DMS79 (cell line): ENCODE measurements at places on chromosomes 2 and 18.

GRCh38 chr2:232887171-232887850 lies 17.2 kb downstream of the SNORC start:
- no peak for DNase-seq

DNA sequence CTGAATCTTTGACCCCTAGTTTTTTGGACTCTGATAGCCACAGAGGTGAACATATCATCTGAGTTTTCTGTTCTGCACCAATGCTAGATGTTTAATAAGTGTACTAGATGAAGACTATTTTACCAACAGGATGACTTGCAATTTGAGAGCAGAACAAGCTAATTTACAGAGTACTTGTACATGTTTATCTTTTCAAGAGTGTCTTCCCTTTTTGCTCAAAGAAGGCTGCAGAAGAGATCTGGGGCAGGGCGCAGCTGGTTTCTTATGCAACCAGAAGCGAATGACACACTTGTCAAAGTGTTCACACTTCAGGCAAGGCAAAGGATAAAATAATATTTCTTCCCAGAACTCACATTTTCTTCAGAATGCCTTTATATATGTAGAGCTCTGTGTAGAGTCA lies 86.0 kb downstream of the VWA3B start:
- DNase-seq: no peak

DNA sequence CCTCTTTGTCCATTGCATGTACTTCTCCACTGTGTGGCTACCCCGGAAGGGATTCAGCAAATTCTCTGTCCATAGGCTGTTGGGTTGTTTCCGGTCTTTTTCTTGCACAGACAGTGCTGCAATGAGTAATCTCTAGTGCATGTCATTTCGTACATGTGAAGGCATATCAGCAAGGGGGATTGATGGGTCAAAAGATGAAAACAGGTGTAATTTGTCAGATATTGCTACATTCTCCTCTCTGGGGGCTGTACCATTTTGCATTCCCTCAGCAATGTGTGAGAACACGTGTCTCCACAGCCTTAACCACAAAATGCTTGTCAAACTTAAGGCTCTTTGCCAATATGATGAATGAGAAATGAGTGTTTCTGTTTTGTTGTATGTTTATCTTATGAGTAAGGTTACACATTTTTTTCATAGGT lies 60.5 kb downstream of the KLHL29 start:
- no peak for DNase-seq

DNA sequence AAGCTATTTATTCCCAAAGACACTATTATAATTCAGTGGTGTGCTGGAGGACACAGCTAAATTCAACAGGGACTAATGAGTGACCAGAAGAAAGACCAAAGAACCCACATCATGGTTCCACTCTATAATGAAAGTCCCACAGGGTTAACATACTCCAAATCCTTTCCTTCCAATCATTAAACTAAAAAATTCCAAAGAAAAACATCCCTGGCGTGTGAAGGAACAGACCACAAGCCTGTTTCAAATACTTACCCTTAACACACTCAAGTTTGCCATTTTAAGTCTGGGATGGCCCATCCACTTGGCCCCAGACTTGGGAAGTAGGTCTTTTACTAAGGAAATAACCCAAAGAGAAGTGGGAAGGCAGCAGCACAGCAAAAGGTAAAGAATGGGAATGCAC lies 150.1 kb upstream of the CCDC150 start:
- DNase-seq: no peak

DNA sequence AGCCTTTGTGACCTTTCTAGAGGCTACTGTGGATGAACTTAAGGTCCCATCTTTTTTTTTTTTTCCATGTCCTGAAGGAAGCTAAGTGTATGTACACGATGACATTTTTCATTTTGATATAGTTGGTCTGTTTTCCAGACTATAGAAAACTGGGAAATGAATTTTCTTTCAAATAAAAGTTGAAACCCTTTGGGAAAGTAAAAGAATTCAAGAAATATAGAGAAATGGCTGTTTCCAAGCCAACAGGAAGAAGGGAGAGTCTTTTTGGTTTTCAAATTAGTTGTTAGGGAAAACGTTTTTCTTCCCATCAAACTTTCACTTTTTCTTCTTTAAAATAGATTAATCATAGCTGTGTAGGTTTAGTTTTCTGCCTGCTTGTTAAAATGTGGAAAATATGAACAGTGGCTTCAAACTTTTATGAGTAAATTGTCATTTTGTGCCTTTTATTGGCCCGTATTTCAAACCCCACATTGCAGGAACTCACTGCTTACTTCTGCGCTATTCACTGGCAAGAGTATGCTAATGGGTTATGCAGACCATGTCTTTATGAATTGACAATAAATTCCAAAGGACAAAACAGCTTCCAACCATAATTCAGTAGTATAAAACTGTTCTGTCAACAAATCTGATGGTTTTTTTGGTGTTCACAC lies 27.7 kb upstream of the LYPD1 start:
- DNase-seq: no peak

DNA sequence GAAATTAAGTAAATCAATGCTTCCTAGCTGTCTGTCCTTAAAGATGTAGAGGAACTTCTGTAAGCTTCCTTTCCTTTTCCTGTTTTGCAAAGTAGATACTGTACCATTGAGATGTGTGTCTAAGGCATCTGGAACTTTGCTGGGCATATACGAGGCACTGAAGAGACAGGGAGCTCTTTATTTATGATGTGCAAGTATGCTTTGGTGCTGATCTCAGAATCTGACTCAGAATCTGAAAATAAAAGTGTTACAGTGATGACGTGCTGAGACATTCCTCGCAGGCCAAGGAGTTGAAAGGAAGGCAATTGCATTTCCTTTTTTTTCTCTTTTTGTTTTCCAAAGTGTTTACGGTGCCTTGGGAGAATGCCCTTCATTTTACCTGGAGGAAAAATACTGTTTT lies 230.9 kb upstream of the RGPD4 start:
- DNase-seq: no peak

GRCh38 chr2:163730556-163730955 lies 5.3 kb downstream of the FIGN start:
- no peak for DNase-seq

DNA sequence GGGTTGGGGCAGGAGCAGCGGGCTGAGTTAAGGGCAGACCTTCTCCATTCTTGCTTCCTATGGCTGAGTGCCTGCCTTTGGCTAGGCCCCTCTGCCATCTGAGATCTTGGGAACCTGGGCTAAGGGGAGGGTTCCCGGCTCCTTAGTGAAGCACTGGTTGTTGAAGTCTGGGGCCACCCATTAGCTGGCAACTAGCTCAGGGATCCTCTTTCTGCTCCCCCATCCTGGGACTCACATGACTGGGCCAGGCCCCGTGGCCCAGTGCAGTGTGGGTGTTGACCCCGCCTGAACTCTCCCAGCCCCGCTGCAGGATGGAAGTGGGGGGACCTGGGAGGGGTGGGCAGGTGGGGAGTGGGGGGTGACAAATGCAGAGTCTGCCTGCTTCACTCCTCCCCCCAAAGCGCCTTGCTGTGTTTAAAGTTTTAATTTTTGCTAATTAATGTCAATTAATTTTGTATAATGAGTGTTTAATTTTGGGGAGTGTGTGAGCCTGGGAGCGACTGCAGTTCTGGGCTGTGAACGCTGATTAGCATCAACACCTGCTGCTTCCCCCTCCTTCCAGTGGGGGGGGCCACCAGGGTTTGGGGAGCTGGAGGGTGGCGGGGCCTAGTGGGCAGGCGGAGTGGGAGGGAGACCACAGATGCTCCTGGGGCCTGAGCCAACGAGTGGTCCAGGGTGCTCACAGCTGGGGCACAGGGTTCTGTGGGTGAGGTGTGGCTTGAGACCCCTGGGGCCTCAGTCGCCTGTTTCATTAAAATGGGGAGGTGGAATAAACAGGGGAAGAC lies 55.2 kb downstream of the EMX1 start:
- DNase-seq: no peak

DNA sequence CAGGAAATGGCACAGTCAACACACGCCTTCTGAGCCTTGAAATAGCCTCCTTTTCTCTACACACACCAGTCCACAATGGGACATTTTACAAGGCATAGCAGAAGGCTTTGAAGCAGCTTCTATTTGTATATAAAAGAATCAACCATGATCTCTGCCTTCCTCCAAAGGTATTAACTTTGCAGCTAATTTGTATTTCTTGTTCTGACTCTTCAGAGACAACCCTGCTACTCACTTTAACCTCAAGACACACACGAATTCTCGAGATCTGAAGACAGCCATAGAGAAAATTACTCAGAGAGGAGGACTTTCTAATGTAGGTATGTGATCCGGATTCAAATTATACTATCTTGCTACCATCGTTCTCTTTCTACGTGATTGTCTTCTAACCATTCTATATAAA lies 104.6 kb downstream of the VIT start:
- no peak for DNase-seq

GRCh38 chr2:174662859-174663258 lies 65.3 kb upstream of the WIPF1 start:
- no peak for DNase-seq

GRCh38 chr2:235806986-235807750 lies 313.3 kb downstream of the AGAP1 start:
- no peak for DNase-seq

DNA sequence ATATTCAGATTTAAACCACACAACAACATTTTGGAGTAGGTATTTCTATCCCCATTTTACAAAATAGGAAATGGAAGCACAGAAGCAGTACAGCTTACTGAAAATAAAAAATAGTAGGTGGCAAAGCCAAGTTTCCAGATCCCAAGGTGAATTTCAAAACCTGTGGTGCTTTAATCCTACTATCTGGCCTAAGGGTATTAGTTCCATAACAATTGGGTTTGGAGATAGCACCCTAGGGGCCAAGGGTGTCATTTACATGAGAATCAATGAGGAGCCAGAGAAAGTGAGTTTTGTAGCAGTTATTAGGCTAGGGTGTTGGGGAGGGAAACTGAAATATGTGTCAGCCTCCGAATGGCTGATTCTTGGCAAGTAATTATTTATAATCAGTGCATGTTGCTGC lies 24.9 kb downstream of the OSBPL6 start:
- DNase-seq: no peak

DNA sequence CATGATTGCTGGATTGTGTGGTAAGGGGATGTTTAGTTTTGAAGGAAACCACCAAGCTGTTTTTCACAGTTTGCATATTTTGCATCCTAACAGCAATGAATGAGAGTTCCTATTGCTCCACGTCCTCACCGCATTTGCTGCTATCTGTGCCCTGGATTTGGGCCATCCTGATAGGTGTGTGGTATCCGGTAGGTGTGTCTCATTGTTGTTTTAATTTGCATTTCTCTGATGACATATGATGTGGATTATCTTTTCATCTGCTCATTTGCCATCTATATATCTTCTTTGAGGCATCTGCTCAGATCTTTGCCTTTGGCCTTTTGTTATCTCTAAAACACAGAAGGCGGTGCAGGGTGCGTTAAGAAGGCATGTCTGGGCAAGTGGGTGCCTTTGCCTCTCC lies 73.3 kb downstream of the LONRF2 start:
- DNase-seq: no peak

DNA sequence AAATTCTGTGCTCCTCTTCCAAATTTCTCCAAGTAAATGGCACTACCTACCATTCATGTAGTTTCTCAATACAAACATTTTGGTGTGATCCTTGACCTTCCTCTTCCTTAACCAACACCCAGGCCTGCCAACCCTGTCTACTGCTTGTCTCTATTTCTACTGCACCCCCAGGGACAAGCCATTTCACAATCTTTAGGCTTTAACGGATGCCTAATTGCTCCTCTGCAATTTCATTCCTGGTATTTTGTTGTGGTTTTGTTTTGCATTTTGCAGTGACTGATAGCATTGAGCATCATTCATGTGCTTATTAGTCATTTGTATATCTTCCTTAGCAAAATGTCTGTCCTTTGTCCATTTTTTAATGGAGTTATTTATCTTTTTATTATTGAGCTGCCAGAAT lies 10.0 kb downstream of the FAP start:
- DNase-seq: no peak

DNA sequence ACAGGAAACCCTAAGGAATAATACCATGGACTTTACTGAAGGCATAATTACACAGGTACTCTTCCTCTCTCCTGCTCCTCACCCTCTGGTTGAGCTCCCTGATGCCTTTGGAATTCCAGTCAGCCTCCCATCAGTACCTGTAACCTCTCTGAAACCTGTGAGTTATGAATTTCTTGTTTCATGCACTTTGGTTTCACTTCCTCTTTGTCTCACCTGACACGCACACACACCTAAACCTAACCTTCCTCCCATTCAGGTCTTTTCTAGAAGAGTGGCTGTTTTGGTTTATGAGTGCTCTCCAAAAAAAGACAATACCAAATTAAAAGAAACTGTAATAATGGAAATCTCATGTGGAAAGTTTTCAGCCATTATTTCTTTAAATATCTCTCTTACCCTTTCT lies 451.3 kb upstream of the VWC2L start:
- DNase-seq: no peak

DNA sequence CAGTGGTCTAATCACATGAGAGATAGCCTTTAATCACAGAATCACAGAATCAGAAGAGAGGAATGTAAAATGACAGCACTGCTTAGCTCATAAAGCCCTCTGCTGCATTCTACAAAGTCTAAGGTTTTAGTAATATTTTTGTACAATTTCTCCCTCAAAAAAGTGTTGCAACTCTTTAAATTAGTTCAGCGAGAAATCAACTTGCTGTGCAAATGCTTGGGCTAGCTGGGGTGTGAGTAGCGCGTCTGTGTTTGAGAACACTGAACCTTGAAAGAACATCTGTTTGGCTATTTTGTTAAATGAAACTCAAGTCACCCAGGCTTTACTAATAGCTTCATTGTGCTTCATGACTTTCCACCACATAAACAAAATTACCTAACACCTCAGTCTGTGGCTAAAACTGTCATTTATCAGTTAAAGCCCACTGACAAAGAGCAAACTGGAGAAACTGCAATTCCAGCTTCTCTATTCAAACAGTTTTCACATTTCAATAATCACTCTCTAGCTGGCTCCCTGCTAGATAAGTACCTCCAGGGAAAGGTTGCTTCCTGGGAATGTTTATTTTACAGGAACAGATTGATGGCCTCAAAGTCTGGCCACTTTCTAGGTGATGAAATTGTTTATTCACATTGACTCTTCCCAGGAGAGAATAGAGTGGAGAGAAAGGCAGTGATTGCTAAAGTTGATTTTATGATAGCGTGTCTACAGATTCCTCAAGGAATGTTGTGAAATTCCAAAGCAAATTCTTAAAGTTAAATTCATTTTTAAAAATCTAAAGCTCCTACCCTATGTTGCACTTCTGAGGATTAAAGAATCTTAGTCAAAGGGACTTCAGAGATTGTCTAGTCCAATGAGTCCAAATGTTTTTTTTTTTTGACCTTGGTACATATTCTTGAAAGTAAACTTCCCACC lies 36.0 kb upstream of the STAT1 start:
- DNase-seq: no peak

- no peak for DNase-seq
Observed at GRCh38 chr2:48694149-48694548, 61.4 kb downstream of the LHCGR start.

GRCh38 chr2:29165362-29166241 lies 50.4 kb downstream of the CLIP4 start:
- no peak for DNase-seq

DNA sequence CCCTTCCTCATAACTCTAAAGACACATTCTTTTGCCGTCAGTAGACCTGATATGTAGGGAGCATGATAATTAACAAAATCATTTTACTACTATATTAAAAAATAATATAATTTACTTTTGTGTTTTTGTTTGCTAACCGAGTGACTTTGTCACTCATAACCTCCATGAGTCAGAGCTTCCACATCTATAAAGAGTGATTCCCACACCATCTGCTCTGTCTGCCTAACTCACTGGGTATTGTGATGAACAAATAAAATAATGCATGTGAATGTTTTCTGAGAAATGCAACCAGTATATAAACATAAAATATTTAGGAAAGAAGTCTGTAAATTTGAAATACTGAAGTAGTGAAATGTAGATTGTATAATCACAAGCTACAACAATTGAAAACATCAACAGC lies 123.4 kb upstream of the DSEL start:
- DNase-seq: no peak
